Right lobe of liver (tissue), 6 donors: ENCODE measurements at places on chromosomes 11 and 22.

DNA sequence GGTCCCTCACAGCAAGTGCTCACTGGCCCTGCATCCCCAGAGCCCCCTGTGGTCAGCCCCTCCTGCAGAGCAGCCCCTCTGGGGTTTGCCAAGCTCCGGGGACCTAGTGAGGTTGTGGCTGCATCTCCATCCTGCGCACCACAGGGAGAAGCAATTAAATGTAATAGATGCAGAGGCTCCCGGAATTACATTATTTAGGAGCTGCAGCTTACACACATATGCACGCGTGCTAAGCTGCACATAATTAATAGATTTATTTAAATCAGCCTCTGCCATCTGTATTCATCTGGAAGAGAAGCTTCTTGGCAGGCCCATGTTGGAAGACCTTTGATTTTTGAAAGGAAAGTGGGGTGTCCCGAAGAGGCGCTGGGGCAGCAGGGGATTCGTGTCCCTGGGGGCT is 1271.5 kb downstream of the BRD1 start:
- no peak for DNase-seq

DNA sequence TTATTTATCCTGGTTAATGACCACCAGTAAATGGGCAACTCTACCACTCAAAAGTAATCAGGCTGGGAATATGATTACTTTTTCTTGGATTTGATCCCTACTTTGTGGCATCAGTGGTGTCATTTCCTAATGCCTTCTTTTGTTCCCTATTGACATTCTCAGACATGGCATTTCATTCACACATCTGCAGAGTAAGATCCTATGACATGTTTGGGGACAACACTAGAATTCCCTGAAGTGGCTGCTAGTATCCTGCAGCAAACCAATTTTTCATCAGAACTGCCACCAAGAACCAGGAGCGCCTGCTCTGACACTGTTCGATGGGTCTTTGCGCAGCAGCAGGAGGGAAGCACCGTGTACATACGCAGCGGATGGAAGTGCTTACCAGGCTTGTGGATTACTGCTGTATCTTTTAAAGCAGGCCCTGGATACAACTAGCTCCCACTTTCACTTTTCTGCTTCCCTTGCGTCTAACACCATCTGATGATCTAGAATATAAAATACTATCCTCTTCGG is 97.7 kb downstream of the LARGE2 start:
- no peak for DNase-seq

DNA sequence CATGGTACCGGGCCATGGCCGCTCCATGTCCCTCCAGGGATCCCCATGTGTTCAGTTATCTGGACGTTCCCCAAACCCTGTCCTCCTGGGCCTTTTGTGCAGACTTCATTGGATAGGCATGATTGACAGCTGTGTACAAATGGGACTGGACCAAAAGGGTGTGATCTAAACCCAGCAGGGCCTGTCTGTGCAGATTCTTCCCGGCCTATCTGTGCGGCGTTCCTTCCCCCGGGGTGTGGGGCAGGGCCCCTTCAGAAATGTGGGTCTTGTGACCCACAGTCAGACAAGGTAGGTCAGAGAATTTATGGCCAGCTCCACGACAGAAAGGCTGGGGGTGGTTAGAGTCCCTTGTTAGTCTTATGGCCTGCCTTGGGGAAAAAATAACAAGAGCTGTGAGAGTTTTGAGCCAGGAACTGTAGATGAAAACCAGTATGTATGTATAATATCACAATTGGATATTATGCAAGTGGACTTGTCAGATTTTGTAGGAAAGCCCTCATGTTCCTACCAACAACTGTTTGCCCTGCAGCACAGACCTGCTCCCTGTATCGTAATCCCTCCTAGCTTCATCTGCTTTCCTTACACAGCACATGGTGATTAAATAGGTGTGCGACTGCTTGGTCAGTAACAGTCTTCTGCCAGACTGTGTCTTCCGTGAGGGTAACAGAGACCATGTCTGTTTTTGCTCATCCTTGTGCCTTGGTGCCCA is 31.7 kb downstream of the AP2A2 start:
- DNase-seq, result no peak

- DNase-seq, result no peak
Measured at GRCh38 chr11:22656130-22656529, 10.3 kb upstream of the GAS2 start.

DNA sequence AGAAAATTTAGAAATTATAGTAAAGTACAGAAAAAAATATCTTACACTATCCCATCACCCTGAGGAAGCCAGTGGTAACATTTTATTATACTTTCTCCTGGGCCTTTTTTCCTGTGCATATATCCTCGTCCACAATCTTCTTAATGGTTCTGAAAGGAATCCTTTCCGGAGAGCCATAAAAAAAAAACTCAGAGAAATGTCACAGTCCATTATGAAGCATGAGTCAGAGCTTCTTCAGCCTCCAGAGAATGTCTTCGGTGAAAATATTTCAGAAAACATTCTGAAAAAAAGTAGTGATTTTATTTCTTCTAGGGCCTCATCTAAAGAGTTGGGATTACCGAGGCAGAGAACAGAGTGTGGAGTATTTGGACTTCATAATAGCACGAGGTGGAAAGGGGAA is 163.4 kb downstream of the INSC start:
- DNase-seq, result no peak

GRCh38 chr11:123216249-123216648 is 21.2 kb upstream of the CLMP start:
- DNase-seq, result no peak

DNA sequence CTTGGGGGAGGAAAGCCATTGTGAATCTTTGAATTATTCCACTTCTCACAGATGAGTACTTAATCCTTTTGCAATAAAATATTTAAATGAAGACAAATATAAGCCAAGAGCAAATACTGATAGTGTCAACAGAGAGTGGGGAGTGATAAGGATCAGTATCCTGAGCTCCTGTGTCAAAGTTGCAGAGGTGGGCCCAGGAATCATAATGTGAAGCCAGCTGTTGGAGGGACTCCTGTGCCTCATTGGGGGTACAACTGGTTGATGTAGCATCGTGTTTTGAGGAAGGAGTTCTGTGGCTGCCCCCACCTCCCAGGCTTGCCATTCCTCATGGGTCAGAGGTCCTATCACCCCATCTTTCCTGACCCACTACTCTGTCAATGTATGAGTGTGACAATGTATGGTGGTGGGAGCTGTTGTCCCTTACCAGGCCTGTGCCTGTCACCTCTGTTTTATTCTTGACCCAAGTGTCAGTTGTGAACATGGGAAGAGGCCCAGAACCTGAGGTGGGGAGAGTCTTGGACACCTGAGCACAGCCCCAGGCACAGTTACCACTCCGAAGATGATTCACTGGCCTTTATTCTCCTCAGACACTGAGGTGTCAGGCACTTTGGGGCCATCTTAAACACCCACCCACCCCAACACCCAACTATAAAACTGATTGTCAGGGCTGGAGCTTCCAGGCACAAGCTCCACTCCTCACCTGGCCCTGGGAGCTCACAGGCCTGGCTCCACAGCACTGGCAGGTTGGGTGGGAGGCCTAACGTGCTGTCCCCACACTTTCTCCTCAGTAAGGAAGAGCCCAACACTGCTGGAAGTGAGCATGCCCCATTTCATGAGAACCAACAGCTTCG is 38.4 kb downstream of the KCNQ1OT1 start:
- no peak for DNase-seq

DNA sequence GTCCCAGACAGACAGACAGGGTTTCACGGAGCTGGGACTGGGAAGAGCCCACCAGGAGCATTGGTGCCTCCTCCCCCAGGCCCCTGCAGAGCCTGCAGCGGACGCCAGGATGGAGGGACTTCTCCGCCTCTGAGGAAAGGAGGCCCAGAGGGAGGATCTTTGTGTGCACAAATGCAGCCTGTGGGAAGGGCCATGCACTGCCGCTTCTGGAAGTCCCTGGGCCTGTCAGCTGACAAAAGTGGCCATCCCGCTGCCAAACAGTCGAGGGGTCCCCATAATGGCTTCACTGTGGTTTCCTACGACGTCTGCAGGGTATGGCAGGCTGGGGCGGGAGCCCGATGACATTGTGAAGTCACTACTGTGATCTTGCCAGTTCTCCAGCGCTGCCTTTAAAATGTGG is 73.8 kb downstream of the TP53I11 start:
- DNase-seq, result no peak

DNA sequence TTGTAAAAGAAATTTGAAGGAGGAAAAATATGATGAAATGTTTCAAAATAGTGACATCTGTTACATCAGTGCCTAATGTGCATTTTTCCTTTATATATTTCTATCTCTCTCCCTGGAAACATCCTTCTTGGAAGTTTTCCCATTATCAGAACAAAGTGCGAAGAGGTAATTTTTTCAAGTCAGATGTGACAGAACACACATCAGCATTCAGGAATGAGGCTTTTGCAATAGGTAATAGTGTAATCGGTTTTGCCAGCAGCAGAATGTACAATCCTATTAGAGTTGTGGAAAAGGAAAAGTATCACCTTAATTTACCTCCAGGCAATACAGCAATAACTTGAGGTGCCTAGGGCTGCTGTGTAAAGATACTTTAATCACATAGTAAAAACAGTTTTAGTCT is 275.8 kb downstream of the FAT3 start:
- no peak for DNase-seq

GRCh38 chr22:30876221-30876751 is 92.3 kb downstream of the MORC2 start:
- DNase-seq, result peak; percentile 40

- no peak for DNase-seq
Measured at GRCh38 chr11:130100381-130101095, 30.8 kb downstream of the APLP2 start.

DNA sequence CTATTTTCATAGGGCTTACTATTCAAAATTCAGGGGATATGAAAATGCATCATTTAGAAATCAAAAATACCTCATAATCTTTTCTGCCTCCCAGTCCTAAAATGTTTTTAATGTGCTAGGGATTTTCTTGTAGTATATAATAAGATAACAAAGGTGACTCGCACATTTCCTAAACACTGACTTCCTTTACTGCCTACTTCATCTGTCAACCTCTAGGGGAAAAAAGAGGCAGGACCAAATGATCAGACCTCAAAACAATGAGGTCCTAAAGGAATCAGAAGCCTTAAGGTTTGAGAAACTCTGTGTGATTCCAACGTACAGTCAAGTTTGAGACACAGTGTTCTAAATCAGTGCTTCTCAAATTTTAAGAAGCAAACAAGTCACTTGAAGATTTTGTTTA is 56.1 kb upstream of the POU2AF2 start:
- DNase-seq, result no peak

DNA sequence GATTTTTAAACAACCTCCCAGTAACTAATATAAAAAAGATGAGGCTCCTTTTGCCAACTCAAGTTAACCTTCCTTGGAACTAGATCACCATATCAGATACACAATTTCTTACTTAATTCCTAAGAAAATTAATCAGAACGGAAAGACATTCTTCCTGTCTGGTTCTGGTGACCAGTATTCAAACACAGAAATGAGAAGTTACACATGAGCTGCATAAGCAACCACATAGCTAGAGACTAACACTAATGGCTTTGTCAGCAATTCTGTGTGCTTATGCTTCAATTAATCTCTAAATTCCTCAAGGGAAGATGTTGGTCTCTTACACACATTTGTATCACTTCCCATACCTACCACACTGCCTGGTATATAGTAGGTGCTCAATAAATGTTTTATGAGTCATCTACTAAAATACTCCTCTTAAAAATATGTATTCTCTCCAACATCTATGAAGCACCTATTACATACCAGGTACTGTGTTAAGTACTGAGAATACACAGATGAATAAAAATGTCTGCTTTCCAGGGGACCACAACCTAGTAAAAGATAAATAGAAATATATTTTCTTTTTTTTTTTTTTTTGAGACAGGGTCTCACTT is 54.5 kb downstream of the GAB2 start:
- no peak for DNase-seq

GRCh38 chr11:116605543-116606459 is 167.0 kb downstream of the BUD13 start:
- peak; percentile 62 for DNase-seq

GRCh38 chr11:698493-699115 is 3.0 kb downstream of the TMEM80 start:
- DNase-seq, result no peak

DNA sequence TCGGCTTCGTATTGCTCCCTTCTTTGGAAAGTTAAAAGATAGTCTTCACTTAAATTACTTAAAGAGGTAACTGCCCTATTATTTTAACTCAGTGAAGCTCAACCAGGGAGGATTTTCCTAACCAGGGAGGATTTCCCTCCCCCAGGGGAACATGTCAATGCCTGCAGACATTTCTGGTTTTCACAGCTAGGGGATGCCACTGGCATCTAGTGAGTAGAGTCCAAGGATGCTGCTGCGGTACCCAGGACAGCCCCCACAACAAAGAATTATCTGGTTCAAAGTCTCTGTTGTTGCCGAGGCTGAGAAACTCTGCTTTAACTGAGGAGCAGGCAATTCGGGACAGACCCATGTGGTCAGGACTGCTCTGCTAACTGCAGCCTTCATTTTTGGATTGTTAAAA is 82.2 kb downstream of the DEPDC5 start:
- no peak for DNase-seq

- no peak for DNase-seq
Measured at GRCh38 chr11:64929625-64930024, 5.1 kb downstream of the PPP2R5B start.

DNA sequence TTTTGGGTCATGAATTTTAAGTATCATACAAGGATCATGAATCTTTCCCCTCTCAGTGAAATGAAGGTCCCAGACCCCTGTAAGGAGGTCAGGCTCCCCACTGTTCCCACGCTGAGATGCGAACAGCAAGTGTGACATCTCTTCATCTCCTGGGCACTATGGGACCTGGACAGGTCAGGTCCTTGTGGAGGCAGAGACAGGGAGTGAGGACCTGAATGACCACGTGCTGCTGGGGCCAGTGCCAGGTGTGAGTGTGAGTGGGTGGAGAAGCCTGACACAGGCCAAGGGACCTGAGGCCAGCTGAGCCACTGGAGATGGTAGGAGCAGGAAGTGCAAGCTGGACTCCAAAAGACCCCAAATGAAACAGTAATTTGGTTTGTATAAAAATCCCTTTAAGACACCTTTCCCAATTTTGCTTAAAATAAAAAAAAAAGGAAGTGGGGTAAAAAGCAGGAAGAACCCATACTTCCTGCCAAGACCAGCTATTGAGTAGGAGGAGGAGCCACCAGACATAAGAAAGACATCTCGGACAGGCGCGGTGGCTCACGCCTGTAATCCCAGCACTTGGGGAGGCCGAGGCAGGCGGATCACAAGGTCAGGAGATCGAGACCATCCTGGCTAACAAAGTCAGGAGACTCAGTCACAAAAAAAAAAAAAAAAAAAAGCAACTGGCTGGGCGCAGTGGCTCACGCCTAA is 35.4 kb upstream of the SERPIND1 start:
- DNase-seq, result no peak

DNA sequence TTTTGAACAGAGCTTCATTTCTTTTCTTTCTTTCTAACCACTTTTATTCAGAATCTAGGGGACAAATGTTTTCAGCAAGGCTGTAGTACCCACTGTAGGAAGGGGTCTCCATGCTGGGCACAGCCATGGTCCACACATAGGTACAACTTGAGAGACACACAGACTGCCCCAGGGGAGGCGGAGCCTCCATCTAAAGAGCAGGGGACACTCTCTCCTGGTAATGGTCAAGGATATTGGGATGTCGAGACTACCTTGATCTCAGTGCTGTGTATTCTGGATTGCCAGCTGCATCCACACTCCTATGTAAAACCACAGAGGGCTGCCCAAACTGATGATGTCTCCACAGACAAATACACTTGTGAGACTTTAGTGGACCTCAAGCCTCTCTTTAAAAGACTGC is 2.9 kb upstream of the APOL3 start:
- no peak for DNase-seq
